ENCODE measurements at places on chromosomes 13 and 19. TPM values are rescaled to one million over a fixed set of nuclear protein-coding genes. Genes with fewer than 3 reads are reported as not detected.

Gene ADGRE3
- total RNA-seq, result not detected

Gene MCF2L
- total RNA-seq, result 37.4 TPM

Gene CEACAM5
- total RNA-seq, result 4.9 TPM

Gene ADAMTSL5
- 1.3 TPM for total RNA-seq

Gene ZNF730
- total RNA-seq, result not detected

Gene IGLON5
- total RNA-seq, result not detected

- H3K27ac ChIP-seq, result no peak overlapping the region
- peaks cover 3% of the 10 kb centered on the region for H3K27me3 ChIP-seq
Observed at GRCh38 chr13:27822873-27823311, 30.6 kb downstream of the GSX1 start.

DNA sequence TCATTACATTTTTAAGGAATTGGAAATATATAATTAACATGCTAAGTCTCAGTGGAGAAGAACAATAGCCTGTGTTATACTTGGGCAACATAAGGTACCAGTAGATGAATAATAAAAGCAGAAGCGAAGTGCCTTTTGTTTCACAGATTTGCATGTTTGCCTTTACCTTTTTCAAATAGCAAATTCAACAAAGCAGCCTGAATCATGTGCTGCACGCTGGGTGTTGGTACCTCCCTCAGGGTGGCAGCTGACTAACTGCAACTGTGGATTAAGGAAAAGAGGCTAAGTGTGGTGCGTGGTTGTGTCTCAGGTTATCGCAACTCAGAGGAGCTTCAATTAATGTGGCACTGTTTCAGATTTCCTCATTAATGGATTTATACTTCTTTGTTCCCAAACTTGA lies 189.0 kb downstream of the LMO7 start:
- DNase-seq, result no peak
- no peak overlapping the region for H3K4me3 ChIP-seq
- H3K4me1 ChIP-seq, result no peaks in the 10 kb centered on the region
- H3K27ac ChIP-seq, result no peak overlapping the region
- H3K27me3 ChIP-seq, result no peaks in the 10 kb centered on the region

- H3K4me1 ChIP-seq, result peaks cover 4% of the 10 kb centered on the region
- H3K36me3 ChIP-seq, result peaks cover 2% of the 10 kb centered on the region
- no peak overlapping the region for H3K27ac ChIP-seq
- peak; percentile 68 for DNase-seq
- no peak overlapping the region for H3K4me3 ChIP-seq
- no peaks in the 10 kb centered on the region for H3K27me3 ChIP-seq
Observed at GRCh38 chr13:41222259-41222852, 28.0 kb upstream of the KBTBD7 start.

- no peaks in the 10 kb centered on the region for H3K36me3 ChIP-seq
- DNase-seq, result no peak
- no peaks in the 10 kb centered on the region for H3K27me3 ChIP-seq
- no peak overlapping the region for H3K27ac ChIP-seq
- H3K4me1 ChIP-seq, result no peaks in the 10 kb centered on the region
Observed at GRCh38 chr19:44345959-44346358, 10.5 kb downstream of the ZNF112 start.

DNA sequence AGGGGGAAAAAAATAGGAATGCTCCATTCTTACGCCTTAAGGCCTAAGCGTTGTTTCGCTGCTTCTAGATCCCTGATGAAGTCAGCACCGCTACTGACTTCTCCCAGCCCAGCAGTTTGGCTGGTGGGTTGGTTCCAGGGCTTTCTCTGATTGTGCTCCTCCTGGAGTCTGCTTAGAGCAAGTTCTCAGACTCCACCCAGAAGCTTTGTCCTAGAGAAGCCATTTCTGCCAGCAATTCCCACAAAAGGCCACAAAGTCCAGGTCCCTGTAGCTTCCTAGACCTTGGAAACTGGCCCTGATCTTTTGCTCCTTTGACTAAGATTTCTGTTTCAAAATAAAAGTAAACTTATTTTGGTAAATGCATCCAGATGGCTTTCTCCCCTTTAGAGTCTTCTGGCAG lies 65.4 kb downstream of the KCTD12 start:
- no peaks in the 10 kb centered on the region for H3K4me1 ChIP-seq
- H3K27ac ChIP-seq, result no peak overlapping the region
- DNase-seq, result peak; percentile 28
- no peaks in the 10 kb centered on the region for H3K36me3 ChIP-seq
- no peak overlapping the region for H3K4me3 ChIP-seq

DNA sequence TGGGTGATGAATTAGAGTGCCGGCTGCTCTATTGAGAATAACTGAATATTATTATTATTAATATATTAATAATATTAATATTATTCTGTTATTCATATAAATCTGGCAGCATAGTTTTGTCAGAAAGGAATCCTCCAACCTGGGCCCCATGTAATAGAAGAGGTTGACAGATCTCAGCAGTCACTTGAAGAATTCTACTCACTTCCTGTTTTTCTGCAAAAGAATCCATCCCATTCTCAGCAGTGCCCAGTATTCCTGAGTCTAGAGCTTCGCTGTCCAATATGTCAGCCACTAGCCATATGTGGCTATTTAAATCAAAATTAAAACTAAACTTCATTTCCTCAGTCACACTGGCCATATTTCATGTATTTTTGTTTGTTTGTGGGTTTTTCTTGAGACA lies 72.4 kb upstream of the USPL1 start:
- DNase-seq, result no peak
- no peak overlapping the region for H3K27ac ChIP-seq

DNA sequence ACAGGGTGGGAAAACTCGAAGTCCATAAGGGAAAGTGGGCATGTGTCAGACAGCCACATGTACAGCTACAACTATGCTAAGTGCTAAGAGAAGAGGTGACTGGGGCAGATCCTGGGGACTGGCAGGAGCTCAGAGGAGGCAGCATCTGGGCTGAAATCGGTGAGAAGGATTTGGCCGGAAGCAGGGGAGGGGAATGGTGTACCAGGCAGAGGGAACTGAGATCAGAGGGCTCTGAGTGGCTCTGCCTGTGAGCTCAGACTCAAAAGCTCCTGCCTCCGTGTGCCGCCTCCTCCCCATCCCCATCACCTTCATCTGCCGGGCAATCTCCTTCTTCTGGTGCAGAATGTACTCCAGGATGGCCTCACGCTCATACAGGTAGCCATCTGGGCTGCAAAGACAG lies 21.8 kb downstream of the NOSIP start:
- H3K27me3 ChIP-seq, result no peaks in the 10 kb centered on the region
- no peak overlapping the region for H3K4me3 ChIP-seq
- no peak for DNase-seq
- peaks cover 1% of the 10 kb centered on the region for H3K36me3 ChIP-seq

DNA sequence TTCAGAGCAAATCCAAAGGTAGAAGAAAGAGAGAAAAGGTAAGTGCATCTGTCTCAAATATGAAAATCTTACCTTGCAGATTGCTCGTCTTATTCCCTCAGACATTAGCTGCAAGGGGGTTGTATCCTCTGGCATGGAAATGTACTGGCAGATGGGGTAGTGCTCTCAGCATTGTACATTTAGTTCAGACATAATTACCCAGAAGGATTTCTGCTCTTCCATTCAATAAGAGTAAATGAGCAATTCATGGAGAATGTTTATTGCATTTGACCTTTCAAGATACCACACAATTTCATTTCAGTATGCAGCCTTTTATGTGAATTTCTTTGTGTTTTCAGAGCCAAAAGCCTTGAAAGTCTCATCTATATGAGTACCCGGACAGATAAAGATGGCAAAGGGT lies 63.8 kb downstream of the SCEL start:
- H3K4me1 ChIP-seq, result no peaks in the 10 kb centered on the region
- H3K36me3 ChIP-seq, result no peaks in the 10 kb centered on the region
- H3K4me3 ChIP-seq, result no peak overlapping the region
- no peak overlapping the region for H3K27ac ChIP-seq
- no peaks in the 10 kb centered on the region for H3K27me3 ChIP-seq

DNA sequence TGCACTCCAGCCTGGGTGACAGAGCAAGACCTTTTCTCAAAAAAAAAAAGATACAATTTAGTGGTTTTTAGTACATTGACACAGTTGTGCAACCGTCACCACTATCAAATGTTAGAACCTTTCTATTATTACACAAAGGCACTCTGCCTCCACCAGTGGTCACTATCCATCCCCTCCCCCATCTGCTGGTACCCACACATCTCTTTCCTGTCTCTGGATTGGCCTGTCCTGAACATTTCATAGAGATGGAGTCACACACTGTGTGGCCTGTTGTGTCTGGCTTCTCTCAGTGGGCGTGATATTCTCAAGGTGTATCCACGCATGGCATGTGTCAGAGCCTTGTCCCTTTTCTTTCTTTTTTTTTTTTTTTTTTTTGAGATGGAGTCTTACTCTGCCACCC lies 11.2 kb downstream of the KDM4B start:
- H3K27me3 ChIP-seq, result no peaks in the 10 kb centered on the region
- no peak overlapping the region for H3K27ac ChIP-seq
- no peaks in the 10 kb centered on the region for H3K36me3 ChIP-seq

GRCh38 chr13:107669391-107669993 lies 545.8 kb downstream of the LIG4 start:
- no peak for DNase-seq
- no peaks in the 10 kb centered on the region for H3K27me3 ChIP-seq
- H3K36me3 ChIP-seq, result no peaks in the 10 kb centered on the region
- H3K4me3 ChIP-seq, result no peak overlapping the region

- no peak for DNase-seq
- no peak overlapping the region for H3K27ac ChIP-seq
- no peaks in the 10 kb centered on the region for H3K4me1 ChIP-seq
- no peak overlapping the region for H3K4me3 ChIP-seq
- H3K36me3 ChIP-seq, result no peaks in the 10 kb centered on the region
Observed at GRCh38 chr13:77810878-77811277, 107.8 kb downstream of the EDNRB start.

Data from body of pancreas (tissue), 4 donors.